ENCODE measurements at places on chromosomes 2 and 18. TPM values are rescaled to one million over a fixed set of nuclear protein-coding genes. Genes with fewer than 3 reads are reported as not detected.

DNA sequence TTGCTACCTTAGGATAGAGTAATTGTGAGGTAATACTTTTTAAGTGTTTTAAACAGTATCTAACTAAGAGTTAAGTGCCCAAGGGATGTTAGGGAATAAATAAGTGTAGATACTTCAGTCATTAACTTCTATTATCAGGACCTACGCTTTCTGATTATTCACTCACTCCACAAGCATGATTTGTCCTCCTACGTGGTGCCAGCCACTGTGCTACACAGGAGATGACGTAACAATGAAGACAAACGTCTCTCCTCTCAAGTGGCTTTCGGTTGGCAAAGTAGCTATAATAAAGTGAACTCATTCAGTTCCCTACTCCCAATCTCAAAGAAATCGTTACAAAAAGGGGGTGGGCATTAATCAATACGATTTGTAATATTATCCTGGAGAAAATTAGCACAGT is 100.9 kb upstream of the SETBP1 start:
- no peak for DNase-seq

- no peak for DNase-seq
These were observed 39.0 kb upstream of the PPP4R1 start for GRCh38 chr18:9653390-9653789.

DNA sequence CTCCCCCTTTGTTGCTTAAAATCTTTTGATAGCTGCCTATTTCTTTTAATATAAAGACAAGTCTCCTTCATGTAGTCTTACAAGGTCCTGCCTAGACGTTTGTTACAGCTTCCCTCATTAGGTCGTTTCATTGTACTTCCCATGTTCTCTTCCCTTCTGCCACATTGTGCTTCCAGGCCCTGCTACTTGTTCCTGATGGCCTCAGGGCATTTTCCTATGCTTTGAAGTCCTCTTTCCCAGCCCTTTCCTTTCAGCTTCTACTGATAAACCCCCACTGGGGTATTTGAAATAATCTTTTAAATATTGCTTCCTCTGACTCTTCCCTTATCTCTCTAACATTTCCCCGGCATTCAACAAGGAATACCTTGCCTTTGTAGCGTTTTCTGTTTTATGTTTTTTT is 67.4 kb downstream of the UBE2E3 start:
- no peak for DNase-seq

- no peak for DNase-seq
These were observed 155.7 kb downstream of the DTNB start for GRCh38 chr2:25517701-25518100.

GRCh38 chr2:5022061-5022460 is 670.1 kb upstream of the SOX11 start:
- no peak for DNase-seq

- no peak for DNase-seq
These were observed 142.3 kb upstream of the FBXO11 start for GRCh38 chr2:48048476-48049171.

DNA sequence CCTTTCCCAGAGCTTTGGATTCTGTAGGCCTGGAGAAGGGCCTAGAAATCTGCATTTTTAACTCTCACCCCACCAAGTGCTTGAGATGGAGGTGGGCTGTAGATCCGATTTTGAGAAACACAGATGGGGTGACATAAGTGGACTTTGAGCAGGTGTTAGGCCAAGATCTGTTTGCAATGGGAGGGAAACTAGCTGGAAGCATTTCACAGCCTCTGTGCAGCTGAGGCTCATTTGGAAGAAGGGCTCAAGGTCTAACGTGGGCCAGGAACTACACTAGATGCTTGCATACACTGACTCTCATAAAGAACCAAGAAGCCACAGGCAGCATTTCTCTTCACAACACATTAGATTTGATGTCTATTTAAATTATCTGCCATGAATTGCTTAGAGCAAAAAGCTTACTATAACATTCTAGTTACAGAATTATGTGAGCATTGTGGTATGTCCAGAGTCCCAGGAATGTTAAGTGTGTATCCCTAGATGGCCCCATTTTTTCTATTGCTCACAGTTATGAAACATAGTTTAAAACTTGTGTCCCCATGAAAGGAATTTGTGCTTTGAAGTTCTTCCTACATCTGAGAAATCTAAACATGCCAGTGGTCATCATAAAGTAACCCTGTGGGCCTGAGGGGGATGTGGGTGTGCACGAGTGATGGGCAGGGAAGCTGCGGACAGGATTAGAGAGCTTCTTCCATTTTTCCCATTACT is 77.2 kb downstream of the CD28 start:
- DNase-seq = no peak

Gene POTEJ
- not detected for polyA plus RNA-seq

Gene GPR35
- polyA plus RNA-seq = not detected
